ENCODE measurements at places on chromosomes 4 and X.

DNA sequence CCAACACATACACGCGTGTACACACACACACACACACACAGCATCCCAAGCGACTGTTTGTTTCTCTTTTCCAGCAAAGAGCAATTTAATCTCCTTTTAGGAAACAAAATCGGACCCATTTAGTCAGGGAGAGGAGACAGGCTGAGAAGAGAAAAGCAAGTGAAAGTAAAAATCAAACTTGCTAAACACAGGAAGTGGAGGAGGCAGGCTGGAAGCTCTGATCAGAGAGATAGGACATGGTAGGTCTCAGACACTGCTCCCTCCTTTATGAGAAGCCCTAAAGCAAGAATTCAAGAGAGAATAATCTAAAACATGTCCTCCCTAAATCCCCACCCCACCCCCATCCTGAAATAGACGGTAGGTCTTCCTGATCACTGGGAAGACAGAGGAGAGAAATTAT lies 62.3 kb downstream of the GPC3 start:
- no peak for DNase-seq

DNA sequence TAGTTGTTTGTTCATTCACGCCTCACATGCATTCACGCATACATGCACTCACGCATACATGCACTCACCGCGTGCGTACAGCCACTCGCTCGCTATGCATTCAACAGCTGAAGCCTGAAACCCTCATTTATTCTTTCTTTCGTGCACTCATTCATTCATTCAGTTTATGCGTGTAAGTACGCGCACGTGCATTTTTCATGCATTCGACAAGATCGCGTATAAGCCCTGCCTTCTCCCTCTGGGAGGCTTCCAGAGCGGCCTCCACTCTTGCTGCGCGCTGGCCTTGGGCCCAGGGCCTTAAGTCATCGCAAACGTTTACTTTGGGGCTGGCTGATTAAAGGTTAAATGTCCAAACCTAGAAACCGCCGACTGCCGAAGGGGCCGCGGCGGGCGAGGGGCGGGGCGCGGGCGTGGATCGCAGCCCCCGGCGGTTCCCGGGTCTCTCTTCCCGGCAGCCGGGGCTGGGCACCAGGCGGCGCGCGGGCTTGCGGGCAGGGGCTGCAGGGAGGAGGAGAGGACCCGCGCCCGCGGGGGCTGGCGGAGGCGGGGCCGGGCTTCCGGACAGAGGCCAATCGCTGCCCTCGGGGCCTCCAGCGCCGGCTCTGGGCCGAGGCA lies at the start of gene GYG2:
GYG2 (plus strand) TSS at position 587 of the 615 bp plus-strand sequence. CDS start 1,259 bp downstream, outside the sequence.
- DNase-seq = no peak

DNA sequence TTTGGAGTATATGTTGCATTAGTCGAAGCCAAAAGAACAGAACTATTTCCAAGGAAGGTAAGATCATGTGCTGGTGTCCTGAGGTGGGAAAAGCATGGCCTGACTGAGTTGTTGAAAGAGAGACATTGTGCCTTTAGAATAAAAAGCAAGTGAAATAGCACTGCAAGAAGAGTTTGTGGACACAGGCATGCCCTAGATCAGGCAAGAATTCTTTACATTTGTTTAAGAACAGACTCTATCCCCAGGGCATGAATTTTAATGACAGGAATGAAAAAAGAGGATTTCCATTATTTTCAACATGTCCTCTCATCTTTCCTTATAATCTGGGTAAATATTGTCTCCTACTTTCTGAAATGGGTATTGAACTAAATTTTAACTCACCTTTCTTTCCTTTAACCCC lies 516.2 kb upstream of the GALNT7 start:
- DNase-seq = no peak

GRCh38 chr4:15550491-15550890 lies 80.8 kb downstream of the CC2D2A start:
- DNase-seq = no peak

- no peak for DNase-seq
Observed at GRCh38 chr4:94571298-94571697, 119.6 kb downstream of the PDLIM5 start.

DNA sequence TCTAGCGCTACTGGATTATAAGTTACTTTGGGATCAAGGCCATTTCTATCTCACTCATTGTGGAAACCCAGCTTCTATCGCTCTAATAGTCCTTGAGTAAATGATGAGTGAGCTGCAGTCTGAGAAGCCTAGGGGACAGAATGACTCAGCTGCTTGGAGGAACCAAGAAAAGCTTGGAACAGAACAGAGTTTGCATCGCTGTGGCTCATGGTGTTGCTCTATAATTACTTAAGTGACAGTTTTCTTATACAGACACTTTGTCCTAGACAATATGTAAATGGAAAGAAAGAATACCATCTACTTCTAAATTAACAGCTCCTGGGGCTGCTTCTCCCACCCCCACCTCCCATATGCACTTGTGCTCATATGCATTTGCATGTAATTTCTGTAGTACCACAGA lies 156.9 kb downstream of the SLIT2 start:
- DNase-seq = no peak

- DNase-seq = no peak
Observed at GRCh38 chr4:88957570-88957969, 99.4 kb downstream of the FAM13A start.

GRCh38 chr4:132384709-132385108 lies 764.4 kb upstream of the PCDH10 start:
- no peak for DNase-seq

DNA sequence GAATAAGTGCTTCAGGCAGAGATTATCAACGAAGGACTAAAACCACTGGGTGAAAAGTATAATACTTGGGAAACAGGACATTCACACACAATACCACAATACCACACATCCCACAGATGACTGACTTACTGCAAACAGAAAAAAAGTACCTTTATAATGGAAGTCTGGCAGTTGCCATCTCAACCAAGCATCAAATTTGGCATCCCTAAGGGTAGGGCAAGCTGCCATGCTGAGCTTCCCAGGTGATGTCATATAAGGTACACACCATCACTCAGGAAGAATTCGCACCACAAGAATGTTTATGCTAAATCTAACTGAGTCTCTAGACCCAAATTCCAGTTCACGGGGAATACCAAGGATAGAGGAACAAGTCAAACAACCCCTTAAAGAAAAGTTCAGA lies 9.1 kb downstream of the QDPR start:
- no peak for DNase-seq

DNA sequence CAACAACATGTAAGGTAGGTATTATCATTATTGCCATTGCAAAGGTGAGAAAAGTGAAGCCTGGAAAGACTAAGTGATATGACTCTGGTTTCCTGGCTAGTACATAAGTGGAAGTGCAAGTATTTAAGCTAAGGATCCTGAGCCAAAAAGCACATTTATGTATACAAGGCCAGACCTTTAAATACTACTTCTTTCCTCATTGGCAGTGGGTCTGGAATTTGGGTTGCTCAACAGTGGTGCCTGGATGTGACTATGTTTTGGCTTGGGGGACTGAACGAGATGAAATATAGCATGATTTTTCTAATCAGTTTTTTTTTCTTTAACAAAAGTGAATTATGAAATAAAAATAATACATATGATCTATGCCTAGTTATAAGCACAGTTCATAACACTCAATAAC lies 7.4 kb upstream of the FGF13 start:
- DNase-seq = no peak

DNA sequence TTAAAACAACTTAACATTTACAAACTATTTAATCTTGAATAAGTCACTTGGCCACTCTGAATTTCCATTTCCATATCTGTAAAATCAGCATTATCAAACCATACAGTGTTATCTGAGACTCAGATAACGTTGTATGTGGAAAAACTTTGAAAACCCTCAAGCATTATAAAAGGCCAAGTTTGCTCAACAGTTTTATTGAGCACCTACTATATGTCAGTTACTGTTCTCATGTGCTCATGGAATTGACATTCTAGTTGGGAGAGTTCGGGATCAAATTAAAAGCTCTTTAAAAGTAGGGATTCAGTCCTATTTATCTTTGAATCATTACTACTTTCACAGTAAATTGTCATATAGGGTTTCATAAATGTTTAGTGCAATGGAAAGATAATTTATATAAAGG lies 97.9 kb downstream of the FRMPD4 start:
- no peak for DNase-seq

- DNase-seq = no peak
Observed at GRCh38 chr4:98098764-98099163, 44.5 kb downstream of the STPG2 start.

DNA sequence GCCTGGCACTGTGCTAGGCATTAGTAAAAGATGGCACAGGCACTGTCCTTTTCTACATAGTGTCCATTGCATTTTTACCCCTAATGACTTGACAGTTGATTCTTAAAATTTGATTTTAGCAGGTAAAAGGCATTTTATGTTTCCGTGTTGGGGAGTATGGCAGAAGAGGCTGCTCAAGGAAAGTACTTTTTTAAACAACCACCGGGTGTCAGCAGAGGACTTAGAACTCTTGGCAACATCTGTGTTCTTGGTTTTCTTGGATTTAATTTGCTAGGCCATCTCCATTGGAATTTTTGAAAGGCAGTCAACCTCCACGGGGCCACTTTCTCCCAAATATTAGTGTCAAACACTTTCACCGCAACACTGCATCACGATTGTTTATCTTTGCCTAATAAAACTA lies 102.9 kb downstream of the TSPAN7 start:
- peak; percentile 13 for DNase-seq

- DNase-seq = no peak
Observed at GRCh38 chr4:152975380-152976211, 39.5 kb downstream of the FHDC1 start.

DNA sequence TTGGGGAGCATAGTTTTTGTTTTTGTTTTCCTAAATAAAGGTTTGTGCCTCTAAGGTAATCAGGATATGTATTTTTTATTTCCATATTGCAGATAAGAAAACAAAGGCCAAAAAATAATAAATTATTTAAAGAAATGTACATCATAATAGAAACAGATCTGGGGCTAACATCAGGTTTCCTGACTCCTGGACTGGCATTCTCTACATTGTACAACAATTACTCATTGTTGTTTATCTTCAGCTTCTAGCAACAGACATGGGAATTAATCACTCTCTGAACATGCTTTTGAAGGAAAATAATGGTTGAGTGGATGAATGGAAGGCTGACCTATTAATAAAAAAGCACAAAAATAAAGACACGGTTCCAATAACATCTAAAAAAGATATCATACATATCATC lies 146.2 kb downstream of the KCNIP4 start:
- no peak for DNase-seq

GRCh38 chrX:100994352-100995281 lies 25.1 kb downstream of the ARL13A start:
- no peak for DNase-seq
